ENCODE measurements at places on chromosomes 6 and 20.

- no peak for DNase-seq
Measured at GRCh38 chr6:44594481-44594880, 207.0 kb downstream of the CDC5L start.

DNA sequence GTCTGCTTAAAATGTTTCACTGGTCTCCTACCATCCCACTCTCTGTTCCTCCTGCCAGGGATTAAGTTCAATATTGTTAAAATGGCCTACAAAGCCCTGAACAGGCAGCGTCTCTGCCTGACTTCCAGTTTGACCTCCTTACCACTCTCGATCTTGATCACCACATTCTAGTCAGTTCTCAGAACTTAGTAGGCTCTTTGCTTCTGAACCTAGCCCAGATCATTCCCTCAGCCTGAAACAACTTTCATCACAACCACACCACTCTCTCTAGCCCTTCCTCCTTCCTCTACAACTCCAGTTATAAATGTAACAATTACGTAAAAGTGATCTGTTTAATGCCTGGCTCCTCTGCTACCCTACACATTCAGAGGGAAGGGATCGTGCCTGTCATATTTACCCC is 53.3 kb downstream of the ATG5 start:
- DNase-seq, result no peak

DNA sequence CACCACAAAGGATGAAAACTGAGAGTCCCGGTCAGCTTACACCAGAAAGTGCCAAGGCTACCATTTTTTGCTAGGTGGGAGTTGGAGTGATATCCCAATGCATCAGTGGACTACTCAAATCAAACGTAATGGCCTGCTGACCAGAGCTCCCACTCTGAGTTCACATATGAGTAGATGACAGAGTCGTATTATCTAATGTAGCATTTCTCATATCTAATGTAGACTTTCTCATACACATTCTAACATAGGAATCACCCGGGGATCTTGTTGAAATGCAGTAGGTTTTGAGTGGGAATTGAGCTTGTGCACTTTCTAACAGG is 38.4 kb upstream of the FUCA2 start:
- no peak for DNase-seq

- peak; percentile 82 for DNase-seq
Measured at GRCh38 chr20:20549704-20550103, 162.7 kb downstream of the RALGAPA2 start.

- DNase-seq, result no peak
Measured at GRCh38 chr6:137816133-137816579, 50.9 kb upstream of the TNFAIP3 start.

DNA sequence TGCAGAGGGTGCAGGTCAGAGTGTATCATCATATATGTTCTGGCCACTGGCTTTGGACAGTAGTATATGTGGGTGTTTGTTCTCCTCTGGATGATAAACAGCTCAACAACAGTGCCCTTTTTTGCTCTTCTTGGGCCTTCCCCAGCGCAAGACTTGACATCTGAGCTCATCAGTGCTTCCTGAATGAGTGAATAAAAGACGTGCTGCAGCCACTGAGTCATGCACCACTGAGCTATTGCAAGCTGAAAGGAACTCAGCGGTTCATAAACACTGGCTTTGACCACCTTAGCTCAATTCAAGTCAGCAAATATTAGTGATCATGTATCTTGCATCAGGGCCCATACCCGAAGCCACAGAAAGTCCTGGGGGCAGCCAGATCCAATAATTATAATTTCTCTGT is 105.3 kb upstream of the KCNG1 start:
- peak; percentile 84 for DNase-seq

GRCh38 chr6:108052706-108053105 is 21.8 kb downstream of the OSTM1 start:
- no peak for DNase-seq

GRCh38 chr20:55354720-55355119 is 650.6 kb downstream of the CBLN4 start:
- DNase-seq, result no peak

GRCh38 chr6:128389820-128390534 is 130.4 kb downstream of the PTPRK start:
- no peak for DNase-seq

DNA sequence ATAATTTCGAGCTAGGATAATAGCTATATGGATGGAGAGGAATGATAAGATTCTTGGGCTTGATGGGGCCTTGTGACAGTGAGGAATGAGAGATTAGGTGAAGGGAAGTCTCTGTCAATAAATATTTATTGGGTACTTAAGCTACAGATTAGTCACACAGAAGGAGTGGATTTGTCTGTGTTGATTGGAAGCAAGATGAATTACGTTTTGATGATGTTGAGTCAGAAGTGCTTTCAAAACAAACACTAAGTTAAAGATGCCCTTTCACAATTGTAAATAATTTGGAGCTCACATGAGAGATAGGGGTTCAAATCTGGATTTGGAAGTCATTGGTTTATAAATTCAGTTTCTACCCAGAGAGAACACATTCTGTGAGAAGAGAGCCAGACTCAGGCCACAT is 834.2 kb downstream of the KIF16B start:
- DNase-seq, result peak; percentile 44

- no peak for DNase-seq
Measured at GRCh38 chr6:129447198-129447565, 262.8 kb downstream of the ARHGAP18 start.

DNA sequence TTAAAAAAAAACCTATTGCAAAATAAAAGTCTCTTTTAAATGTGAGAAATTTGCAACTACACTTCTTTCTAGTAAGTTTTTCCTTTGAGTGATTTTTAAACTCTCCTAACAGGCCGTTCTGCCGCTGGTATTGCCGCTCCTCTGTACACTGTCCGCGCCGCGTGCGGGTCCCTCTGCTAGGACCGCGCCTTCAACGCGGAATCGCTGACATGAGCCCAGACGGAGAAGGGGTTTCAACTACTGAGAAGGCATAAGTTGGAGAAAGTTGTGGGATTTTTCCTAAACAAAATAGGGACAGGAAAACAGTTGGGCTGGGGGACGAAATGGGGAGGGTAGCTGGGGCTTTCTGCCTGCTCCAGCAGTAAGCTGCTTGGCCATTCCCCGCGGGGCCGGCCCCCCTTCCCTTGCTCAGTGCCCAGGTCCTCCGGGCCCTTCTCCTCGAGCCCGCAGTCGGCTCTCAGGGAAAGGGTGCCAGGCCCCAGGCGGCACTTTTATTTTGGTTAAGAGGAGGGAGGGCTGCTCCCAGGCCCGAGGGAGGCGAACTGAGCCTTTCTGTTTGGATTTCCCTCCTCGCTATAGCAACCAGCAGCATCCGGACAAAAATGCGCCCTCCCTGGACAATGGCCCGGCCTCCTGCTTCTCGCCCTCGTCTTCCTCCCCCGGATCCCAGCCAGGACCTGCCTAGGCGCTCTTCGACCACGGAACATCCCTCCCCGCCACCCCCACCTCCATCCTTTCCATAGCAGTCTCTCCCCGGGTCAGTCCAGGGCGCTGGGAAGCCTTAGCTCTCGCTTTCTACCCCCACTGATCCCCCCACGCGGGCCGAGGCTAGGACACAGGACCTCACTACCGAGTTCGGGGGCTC is 6.8 kb upstream of the POU3F2 start:
- DNase-seq, result peak; percentile 78

DNA sequence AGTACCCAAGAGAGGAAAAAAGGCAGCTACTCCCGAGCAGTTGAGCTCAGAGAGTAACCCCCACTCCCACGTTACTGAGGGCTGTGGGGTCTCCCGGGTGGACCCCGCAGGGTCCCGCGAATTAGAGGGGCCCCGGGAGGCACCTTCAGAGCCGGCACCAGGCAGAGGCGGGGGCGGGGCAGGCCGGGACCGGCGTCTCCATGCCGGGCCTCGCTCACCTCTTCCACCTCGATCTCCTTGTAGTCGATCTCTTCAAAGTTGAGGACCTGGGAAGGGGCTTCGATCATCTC is 381 bp downstream of the MAP3K7 start:
- DNase-seq, result no peak

- no peak for DNase-seq
Measured at GRCh38 chr6:4367643-4368042, 232.3 kb upstream of the ECI2 start.

- DNase-seq, result no peak
Measured at GRCh38 chr6:69795469-69796072, 1.2 kb downstream of the LMBRD1 start.

DNA sequence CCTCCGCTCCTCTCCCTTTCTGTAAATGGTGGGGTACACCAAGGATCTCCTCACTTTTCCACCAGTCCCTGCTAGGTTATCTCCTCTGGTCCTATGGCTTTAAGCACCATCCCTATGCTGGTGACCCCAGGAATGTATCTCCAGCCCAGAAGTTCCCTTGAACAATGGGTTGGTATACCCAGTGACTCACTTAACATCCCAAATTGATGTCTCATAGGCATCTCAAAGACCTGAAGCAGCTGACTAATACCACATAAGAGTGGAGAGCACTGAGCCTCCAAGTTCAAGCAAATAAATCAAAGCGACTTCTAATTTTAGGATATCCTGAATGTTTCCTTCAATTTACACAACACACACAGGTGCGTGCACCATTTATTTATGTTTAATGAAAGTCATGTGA is 48.3 kb downstream of the ADGRF1 start:
- DNase-seq, result peak; percentile 99

GRCh38 chr6:47573109-47573508 is 95.5 kb downstream of the CD2AP start:
- DNase-seq, result no peak

DNA sequence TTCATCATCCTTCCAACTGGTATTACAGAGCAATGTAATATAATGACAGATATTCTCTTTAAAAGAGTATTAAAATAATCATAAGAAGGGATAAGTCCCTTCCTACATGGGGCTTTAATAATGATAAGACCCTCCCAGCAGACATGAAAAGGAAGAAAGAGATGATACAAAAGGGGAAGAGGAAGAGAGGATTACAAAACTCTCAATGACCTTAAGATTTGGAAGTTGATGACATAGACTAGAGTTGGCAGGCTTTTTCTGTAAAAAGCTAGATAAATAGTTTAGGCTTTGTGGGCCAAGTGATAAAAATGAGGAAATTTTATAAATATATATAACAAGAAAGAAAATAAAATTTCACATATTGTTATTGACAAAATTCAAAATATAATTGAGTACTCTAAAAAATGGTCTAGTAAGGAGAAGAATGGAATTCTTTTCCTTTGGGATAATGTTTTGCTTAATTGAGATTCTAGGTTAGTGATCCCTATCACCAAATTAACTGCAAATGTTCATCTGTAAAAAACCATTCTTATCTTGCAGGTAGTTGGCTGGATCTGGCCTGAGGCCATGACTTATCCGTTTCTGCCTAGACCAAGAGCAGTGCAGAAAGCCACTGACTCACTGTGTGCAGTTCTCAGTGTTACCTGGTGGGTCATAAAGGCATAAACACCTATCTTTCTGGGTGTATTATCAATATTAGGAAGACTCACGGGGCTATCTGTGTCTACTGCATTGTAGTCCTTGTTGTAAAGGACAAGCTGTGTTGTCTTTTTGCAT is 11.0 kb downstream of the RIPOR2 start:
- DNase-seq, result peak; percentile 51

DNA sequence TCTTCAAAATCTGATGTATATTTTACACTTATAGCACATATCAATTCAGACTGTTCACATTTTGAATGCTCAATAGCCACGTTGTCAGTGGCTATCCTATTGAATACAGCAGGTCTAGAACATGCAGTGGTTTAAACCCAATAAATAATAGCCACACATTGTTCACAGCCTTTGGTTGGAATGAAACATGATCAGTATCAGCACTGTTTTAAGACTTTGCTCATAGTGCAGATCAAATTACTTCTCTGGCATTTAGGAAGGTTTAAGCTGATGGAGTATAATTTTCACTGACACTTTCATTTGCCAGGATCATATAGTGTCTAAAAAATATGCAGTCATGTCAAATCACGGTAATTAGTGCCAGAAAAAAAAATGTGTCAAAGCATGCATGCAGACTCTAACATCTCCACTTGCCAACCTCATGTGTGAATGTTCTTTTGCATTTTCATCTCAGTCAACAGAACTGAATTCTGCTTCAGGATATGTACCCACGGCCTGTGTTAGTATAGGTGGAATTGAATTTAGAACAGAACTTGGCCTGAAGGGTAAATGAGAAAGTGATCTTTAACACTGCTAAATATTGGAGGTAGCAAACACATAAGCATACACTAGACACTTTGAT is 184.1 kb downstream of the SLC24A3 start:
- DNase-seq, result peak; percentile 49

GRCh38 chr6:68634726-68635411 is at the start of gene ADGRB3:
Gene ADGRB3 (plus strand): TSS chr6:68635282. CDS start chr6:68638676, 3,394 bp downstream.
- peak; percentile 80 for DNase-seq

DNA sequence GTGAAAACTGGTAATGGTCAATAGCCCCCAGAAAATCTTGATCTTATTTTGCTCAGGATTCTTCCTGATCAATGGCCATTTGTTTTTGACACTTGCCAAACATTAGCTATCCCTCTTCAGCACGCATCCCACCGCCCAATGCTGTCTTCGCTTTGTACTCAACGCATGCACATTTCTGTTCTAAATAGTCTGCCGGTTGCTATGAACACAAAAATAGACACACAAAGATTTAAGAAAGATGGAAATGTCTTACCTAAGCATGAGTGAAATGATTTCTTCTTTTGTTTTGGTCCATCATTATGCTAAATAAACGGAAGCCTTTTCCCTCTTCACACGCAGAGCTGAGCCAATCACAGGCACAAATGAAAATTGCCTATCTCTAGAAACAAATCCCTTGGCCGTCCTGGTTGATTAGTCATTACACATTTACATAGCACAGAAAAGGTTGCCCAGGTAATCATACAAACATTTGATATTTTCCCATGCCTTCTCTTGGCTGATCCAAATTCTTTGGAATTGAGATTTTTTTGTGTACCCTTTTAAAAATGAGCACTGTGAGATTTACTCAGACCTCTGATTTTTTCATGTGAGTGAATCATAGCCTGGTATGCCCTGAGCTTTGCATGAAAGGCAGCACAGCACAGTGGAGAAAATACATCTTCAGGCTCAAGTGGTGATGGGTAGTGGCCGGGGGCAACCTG is 70.5 kb upstream of the FAM184A start:
- DNase-seq, result peak; percentile 69

DNA sequence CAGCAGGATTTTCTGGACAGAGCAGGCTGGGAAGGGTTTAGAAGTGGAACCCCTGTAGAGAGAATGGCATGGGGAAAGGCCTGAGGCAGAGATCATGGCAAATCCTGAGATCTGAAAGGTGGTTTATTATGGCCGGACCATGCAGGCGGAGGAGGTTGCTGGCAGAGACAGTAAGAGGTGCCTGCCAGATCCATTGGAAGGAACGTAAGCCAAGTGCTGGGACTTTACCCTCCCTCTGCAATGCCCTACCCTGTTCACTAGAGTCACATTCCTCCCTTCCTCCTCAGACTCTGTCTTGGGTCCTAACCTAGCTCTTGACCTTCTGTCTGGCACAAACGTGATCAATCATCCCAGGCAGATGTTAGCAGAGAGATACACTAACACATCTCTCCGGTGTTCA is 66.4 kb upstream of the SLC22A23 start:
- DNase-seq, result no peak

GRCh38 chr20:36465109-36466080 is 75.9 kb upstream of the MYL9 start:
- DNase-seq, result peak; percentile 97
